A549 treated with RU486 at 1 μM for 4 hours (cell line): ENCODE measurements at places on chromosomes 4 and X. TPM values are rescaled to one million over a fixed set of nuclear protein-coding genes. Genes with fewer than 3 reads are reported as not detected.

The NLGN4X gene
- not detected in 5 replicates for total RNA-seq

The FREM3 gene
- not detected in 5 replicates for total RNA-seq

The NPY1R gene
- 0.07 to 0.14 TPM (median 0.13 TPM) in 3 of 5 replicates, not detected in the others for total RNA-seq

The CDX4 gene
- total RNA-seq = not detected in 5 replicates

The EMCN gene
- not detected in 5 replicates for total RNA-seq

The P2RY4 gene
- 0.06 TPM in 1 of 5 replicates, not detected in the others for total RNA-seq

The PPEF2 gene
- 0.46 TPM in 1 of 5 replicates, not detected in the others for total RNA-seq

The SSX1 gene
- total RNA-seq = not detected in 5 replicates
